ENCODE measurements at places on chromosomes 1 and 21.

- no peak for DNase-seq
These were observed 60.8 kb downstream of the FAM163A start for GRCh38 chr1:179803918-179804317.

GRCh38 chr1:161763522-161764098 is 2.5 kb upstream of the ATF6 start:
- DNase-seq, result no peak

GRCh38 chr1:42462828-42463763 is at the start of gene CCDC30:
Gene CCDC30, plus strand, starts transcription at chr1:42463286. Its CDS starts 17,266 bp downstream, at chr1:42480552.
- DNase-seq, result peak; percentile 90

- peak; percentile 55 for DNase-seq
These were observed 160.8 kb downstream of the ZSCAN20 start for GRCh38 chr1:33633019-33633801.

GRCh38 chr21:15669247-15669646 is 60.5 kb upstream of the USP25 start:
- no peak for DNase-seq

- DNase-seq, result peak; percentile 54
These were observed 6.7 kb downstream of the LMO4 start for GRCh38 chr1:87335175-87335884.

DNA sequence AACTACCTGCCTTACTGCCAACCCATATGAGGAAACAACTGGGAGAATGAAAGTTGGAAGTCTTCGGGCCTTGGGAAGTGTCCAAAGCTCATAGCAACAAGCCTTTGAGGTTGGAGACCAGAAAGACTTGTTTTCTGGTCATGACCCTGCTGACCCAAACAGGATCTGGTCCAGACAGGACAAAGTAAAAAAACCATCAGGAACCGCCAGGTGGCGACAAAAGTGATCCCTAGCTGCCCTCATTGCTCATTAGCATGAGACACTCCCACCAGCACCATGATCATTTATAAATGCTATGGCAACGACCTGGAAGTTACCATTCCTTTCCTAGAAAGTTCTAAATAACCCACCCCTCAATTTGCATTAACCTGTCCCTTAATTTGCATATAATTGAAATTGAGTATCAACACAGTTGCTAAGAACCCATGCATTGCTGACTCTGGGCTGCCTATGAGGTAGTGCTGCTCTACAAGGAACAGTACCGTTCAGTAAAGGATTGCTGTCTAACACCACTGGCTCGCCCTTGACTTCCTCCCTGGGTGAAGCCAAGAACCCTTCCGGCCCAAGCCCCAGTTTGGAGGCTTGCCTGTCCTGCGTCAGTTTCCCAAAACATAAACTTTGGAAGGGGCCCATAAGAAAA is 89.0 kb downstream of the URB2 start:
- no peak for DNase-seq

Data from stimulated activated CD8-positive, alpha-beta memory T cell treated with anti-CD3 and anti-CD28 coated beads, Interleukin-7, amount 100 ng/mL, for 1 hour (primary cell).